ENCODE measurements at places on chromosomes 6 and 20.

DNA sequence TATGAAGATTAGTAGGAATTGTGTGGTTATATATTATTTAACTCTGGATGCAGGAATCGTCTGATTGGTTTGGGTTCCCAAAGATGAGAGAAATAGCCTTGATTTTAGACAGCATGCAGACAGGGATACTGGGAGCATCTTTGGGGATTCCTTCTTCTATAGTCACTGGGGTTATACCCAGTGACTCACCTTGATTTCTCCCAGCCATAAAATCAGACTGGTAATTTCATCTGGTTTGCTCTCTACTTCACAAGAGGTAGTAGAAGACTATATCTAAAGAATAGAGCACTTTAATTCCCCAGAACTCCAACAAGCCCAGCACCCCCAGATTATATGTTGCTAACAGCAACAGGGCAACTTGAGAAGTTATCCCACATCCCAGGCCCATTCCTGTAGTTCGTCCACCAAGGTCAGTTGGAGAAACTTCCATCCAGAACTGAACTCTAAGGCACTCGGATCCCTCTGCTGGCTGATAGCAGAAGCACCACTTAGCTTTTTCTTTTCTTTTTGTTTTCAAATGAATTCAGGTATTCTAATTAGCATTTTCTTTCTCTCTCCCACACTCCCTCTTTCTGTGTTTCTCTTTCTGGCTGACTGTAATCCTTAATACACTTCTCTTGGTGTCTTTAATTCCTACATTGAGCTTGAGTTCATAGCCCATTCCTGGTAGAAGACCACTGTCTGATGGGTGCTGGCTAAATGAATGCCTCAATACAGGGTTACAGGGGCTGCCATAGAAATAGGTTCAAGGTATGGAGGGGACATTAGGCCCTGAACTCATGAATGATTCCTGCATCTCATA, 20.4 kb upstream of the EFHC1 start:
- DNase-seq: peak; percentile 69

DNA sequence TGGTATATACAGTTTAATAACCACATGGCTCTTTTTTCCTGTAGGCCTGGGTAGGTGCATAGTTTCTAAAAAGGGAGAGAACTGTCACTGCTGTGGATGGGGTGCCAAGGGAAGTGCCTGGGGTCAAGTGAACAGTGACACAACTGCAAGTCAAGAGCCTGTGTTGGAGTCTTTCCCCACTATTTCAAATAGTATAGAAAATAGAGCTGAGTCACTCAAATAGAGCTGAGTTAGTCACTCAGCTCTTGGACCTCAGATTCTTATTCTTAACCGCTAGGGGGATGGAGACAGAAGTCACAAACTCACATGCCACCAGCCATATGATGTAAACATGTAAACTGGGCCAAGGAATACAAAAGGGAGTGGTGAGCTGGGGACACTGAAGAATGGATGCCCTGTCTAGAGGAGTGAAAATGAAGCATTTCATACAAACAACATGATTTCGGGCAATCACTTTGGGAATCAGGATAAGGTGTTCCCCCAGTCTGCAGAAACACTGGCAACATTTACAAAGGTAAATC, 2.1 kb downstream of the NQO2 start:
- DNase-seq: peak; percentile 43

DNA sequence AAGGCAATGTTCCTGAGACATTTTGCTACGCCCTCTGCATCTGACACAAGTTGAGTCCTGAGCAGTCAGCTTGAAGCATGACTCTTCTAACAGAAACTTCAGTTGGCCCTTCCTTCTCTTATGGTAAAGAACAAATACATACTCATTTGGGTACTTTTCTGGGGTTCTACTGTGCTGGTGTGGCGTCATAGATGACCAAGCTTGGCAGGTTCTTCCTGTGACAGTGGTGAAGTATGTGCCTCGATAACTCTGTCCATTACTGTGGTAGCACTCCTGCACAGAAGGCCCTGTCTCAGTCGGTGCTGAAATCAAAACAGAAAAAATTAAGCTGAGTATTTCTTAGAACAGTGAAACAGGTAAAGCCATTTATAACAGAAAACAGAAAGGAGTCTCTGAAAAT, 152.5 kb downstream of the SLC22A3 start:
- DNase-seq: no peak

GRCh38 chr20:41168281-41169161, 31.2 kb downstream of the PLCG1 start:
- no peak for DNase-seq

- DNase-seq: no peak
These were observed 49.9 kb downstream of the AIG1 start for GRCh38 chr6:143110572-143110971.

GRCh38 chr6:30194797-30195690, 18.2 kb downstream of the TRIM26 start:
- DNase-seq: no peak

DNA sequence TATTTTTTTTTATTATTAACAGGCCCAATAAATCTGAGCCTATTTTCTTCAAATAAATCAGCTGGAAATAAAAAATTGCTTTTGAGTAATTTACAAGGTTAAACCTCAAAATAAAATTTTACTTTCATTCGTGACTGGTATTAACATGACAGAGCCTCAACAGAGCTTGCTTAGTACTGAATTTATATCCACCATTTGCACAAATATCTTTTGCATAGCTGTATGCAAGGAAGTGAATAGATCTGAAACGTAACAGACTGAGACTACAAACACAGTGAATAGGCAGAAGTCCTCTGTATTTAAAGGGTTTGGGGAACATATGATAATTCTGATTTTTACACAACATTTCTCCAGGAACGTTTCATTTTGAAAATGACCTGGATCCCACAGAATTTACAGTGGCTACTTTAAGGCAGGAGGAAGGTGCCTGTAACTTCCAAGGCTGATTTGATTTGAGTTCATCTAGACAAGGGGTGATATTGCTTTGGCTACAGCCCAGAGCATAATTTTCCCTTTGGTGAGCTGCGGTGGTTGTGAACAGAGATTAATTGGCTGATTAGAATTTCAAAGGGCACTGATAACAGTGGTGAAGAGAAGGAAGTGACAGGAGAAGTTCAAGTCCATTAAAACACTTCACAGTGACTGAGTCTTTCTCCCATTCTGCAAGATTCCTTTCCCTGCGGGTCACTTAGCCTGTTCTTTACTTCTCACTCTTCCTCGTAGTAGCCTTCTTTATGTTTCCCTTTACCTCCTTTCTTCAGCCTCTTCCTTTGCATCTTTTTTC, 121.2 kb upstream of the SASH1 start:
- no peak for DNase-seq

DNA sequence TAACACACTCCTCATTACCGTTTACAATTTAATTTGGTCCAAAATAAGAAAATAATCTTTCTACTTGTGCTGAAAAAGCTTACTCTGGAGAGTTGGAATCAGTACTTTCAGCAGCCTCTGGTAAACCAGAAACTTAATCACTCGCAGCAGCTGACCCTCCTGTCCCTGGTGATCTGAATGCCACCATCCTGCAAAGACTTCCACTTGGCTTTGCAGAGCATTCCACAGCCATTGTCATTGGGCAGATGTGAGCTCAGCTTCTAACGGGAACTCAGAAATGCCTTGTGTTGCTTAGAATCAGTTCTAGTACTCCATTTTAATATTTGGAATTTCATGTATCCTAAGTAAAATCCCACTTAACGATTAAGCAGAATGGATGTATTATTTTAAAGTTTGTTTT, 59.7 kb downstream of the PHACTR1 start:
- DNase-seq: no peak

GRCh38 chr6:5412663-5413062, 151.3 kb downstream of the FARS2 start:
- no peak for DNase-seq

- DNase-seq: peak; percentile 54
These were observed 103.5 kb downstream of the LAMP5 start for GRCh38 chr20:9617940-9618339.

GRCh38 chr6:3829285-3829684, 19.9 kb upstream of the FAM50B start:
- no peak for DNase-seq

- peak; percentile 65 for DNase-seq
These were observed 4.3 kb downstream of the REV3L start for GRCh38 chr6:111478749-111479148.

DNA sequence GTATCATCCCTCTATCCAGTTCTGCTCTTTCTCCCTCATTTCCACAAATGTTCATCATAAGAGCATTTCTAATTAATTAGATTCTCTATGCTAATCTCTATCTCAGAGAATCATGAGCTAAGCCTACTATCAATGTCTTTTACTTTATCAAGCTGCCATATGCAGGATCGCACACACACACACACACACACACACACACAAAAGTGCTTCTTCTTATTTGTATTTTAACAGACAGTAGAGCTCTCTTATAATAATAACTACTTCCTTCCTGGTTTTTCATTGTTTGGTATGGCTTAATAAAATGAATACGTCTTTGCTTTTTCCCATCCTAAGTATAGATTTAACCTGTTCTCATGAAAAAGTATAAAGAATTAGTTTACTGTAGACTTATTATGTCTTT, 170.2 kb downstream of the HAO1 start:
- no peak for DNase-seq

GRCh38 chr6:138115201-138115600, 8.0 kb upstream of the PERP start:
- no peak for DNase-seq

GRCh38 chr6:112343977-112344376, 3.2 kb upstream of the RFPL4B start:
- DNase-seq: no peak

DNA sequence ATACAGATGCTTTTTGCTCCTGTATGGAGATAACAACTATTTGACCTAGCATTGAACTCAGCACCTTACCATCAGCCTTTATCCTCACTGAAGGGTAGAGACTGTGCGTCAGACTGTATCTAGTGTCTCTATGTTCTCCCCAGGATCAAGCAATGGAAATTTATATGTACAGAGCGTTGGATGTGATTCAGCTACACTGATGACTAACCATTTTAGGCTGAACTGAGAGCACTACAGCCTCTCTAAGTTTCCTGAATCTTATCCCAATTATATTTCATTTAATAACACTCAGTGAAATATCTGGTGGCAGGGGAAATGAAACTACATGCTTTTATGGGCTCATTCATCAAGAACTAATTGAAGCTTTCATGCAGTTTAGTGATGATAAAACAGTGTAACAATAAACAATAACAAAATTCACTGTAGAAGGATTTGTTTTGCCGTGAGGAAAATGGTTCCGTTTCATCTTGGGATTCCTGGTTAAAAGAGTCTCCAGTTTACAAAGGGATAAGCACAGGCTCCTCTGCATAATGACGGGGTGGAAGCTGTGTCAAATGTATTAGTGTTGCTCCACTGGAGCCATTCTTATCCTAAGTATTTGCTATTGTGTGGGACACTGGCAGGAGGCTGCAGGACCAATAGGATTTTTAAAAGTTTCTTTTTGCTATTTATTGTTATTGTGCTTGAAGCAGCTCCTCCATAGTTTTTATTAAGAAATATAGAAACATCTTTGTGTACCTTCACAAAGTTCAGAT, 567.6 kb upstream of the MMS22L start:
- no peak for DNase-seq

- no peak for DNase-seq
These were observed 60.2 kb upstream of the RNF144B start for GRCh38 chr6:18326980-18327379.

- peak; percentile 56 for DNase-seq
These were observed 16.6 kb downstream of the DSE start for GRCh38 chr6:116387374-116387773.

GRCh38 chr6:31969712-31970603, 2.0 kb downstream of the DXO start:
- peak; percentile 69 for DNase-seq

DNA sequence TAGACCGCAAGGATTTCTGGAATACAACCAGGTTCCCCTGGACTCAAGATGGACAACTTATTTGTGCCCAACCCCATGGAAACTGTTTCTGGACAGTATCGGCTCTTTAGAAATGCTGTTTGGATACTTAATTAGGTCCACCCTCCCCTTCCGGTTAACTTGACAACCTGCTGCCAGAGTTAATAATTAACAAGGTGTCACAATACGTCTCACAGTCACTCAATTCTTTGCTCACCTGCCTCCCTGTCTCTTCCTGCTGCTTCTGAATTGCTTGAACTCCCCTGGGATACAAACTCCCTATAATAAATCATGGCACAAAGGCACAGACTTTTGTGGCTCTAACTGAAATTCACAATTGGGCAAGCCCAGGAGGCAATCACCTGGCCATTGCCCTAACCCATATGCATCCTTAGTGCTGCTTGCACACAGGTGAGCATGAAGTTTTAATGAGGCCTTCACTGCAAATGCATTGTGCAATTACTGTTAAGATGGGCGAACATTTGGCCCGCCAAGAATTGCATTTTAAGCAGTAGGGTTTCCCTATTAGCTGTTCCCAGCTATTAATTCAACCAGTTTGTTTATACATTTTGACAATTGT, 504.4 kb upstream of the NOX3 start:
- DNase-seq: no peak

GRCh38 chr6:10520468-10520867, 683 bp upstream of the GCNT2 start:
- DNase-seq: no peak

DNA sequence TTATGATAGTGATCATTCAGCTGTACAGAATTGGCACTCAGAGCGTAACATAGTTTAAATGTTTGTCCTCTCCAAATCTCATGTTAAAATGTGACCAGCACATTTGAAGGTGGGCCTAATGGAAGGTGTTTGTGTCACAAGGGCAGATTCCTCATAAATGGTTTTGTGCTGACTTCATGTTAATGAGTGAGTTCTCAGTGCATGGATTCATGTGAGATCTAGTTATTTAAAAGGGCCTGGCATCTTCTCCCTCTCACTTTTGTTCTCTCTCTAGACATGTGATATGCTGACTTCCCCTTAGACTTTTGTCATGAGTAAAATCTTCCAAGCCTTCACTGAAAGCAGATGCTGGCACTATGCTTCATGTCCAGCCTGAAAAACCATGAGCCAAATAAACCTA, 452.4 kb upstream of the PTCHD4 start:
- no peak for DNase-seq

DNA sequence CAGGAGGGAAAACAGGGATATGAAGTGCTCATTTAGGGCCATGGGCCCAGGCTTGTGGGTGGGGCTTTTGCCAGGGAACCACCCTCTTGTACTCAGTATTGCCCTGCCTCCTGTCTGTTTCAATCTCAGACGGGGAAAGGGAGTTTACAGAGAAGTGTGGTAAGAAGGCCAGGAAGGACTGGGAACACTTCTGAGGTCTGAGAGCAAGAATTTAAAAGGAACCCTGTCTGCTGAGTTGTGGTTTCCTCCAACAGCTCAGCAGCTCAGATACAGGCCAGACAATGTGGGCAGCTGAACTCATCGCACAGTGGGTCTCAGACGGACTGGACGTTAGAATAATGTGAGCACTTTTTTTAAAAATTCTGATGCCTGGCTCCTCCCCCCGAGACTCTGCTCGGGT, 354.1 kb upstream of the ARID1B start:
- no peak for DNase-seq

DNA sequence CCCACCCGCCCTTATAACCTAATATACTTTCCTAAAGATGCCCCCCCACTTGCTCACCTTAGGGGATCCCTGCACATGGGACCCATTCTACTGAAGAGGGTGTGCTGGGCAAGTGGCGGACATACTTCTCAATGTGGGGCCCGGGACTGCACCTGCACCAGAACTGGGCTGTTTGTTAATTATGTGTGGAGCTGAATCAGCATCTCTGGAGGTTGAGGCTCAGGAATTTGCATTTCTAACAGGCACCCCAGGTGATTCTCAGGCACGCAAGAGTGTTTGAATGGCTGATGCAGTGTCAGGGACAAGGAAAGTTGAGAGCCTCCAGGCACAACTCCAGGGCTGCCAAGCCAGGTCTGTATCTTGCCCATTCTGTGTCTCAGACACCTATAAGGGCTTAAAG, 8.9 kb upstream of the PTPRT start:
- DNase-seq: no peak
